ENCODE measurements at places on chromosomes 4 and X. TPM values are rescaled to one million over a fixed set of nuclear protein-coding genes. Genes with fewer than 3 reads are reported as not detected.
A peak's percentile ranks its signal among the peaks of the same experiment; 100 is the strongest.

Gene ARHGAP6
- 16.1 TPM for total RNA-seq

- no peaks in the 10 kb centered on the region for H3K36me3 ChIP-seq
- no peaks in the 10 kb centered on the region for H3K4me1 ChIP-seq
- no peak overlapping the region for H3K4me3 ChIP-seq
- H3K27me3 ChIP-seq, result no peaks in the 10 kb centered on the region
- no peak overlapping the region for H3K27ac ChIP-seq
These were observed 33.9 kb upstream of the ADGRG2 start for GRCh38 chrX:19156186-19156585.

Gene PHOX2B
- not detected for total RNA-seq

- peaks cover 19% of the 10 kb centered on the region for H3K27me3 ChIP-seq
- H3K4me1 ChIP-seq, result peaks cover 2% of the 10 kb centered on the region
- DNase-seq, result no peak
These were observed 38.2 kb downstream of the EDNRA start for GRCh38 chr4:147518846-147519767.

DNA sequence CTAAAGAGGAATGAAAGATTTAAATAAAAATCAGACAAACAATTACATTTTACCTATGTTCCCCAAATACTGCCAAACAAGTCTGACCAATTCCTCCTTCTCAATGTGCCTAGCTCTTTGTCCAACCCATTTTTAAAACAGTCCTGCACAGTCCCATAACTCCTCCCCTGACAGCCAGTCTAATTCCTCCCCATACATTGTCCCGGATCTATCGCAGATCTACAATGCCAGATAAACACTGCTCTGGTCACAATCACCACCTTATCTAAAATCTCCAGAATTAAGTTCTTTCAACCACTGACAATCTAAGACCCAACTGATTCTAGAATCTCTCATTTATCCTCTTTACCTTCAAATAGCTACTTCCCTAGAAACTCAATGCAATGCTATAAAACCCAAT lies 176.0 kb downstream of the APBB2 start:
- no peak overlapping the region for H3K4me3 ChIP-seq
- no peaks in the 10 kb centered on the region for H3K36me3 ChIP-seq
- no peaks in the 10 kb centered on the region for H3K4me1 ChIP-seq
- no peak overlapping the region for H3K27ac ChIP-seq

DNA sequence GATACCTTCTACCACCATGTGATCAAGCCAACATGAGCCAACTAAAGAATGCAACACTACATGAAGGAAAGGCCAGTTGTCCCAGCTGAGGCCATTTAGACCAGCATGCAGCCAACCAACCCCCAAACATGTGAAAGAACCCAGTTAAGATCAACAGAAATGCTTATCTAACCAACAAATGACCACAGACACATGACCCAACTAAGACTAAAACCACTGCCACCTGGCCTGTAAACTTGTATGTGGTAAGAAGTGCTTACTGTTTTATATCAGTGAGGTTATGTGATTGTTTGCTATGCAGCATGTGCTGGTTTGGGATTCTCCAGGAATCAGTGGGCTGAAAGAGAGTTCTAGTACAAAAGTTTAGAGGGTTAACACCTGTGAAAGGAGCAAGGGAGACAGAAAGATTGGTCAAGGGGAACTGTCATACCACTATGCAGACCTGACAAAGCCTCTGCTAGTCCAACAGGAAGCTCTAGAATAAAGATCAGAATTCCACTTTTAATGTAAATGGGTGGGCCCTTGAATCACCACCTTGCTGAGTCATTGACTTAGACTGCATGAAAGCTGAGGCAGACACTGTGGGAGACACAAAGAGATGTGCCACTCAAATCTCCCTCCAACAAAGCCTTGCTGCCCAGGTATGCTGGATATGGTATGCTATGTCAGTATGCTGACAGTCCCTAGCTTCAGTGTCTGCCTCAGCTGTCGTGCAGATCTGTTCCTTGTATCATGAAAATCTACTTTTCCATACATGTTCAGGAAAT lies 6.1 kb upstream of the SH3D19 start:
- no peaks in the 10 kb centered on the region for H3K36me3 ChIP-seq
- H3K4me3 ChIP-seq, result no peak overlapping the region
- no peak for DNase-seq
- H3K4me1 ChIP-seq, result no peaks in the 10 kb centered on the region
- H3K27ac ChIP-seq, result no peak overlapping the region

- H3K4me3 ChIP-seq, result no peak overlapping the region
- no peak overlapping the region for H3K27ac ChIP-seq
- no peak for DNase-seq
- peaks cover 2% of the 10 kb centered on the region for H3K4me1 ChIP-seq
- H3K27me3 ChIP-seq, result no peaks in the 10 kb centered on the region
- no peaks in the 10 kb centered on the region for H3K36me3 ChIP-seq
These were observed 161.2 kb downstream of the GLUD2 start for GRCh38 chrX:121208563-121208962.

- no peaks in the 10 kb centered on the region for H3K36me3 ChIP-seq
- DNase-seq, result no peak
- peaks cover 5% of the 10 kb centered on the region for H3K27me3 ChIP-seq
- H3K4me1 ChIP-seq, result no peaks in the 10 kb centered on the region
These were observed 179.1 kb downstream of the GC start for GRCh38 chr4:71604785-71605184.

GRCh38 chr4:111494471-111494870 lies 650.8 kb upstream of the FAM241A start:
- DNase-seq, result no peak
- no peak overlapping the region for H3K27ac ChIP-seq
- no peak overlapping the region for H3K4me3 ChIP-seq
- H3K4me1 ChIP-seq, result no peaks in the 10 kb centered on the region
- H3K36me3 ChIP-seq, result no peaks in the 10 kb centered on the region

DNA sequence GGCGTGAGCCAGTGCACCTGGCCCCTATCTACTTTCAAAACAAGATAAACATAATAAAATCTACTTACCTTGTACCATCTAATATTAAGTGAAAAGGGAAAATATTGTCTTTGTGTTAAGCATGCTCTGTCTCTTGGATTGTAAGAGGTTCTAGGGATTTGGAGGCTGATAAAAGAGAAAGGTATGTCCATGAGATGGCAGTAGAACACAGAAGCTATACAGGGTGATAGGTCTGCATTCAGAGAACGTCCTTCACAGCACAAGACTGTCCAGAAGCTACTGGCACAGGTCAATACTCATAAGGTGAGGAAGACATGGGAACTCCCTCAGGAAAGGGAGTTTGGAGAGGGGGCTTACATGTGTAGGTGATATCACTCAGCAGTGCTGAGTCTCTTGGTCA lies 135.5 kb downstream of the TMEM47 start:
- DNase-seq, result no peak
- H3K4me3 ChIP-seq, result no peak overlapping the region
- no peaks in the 10 kb centered on the region for H3K36me3 ChIP-seq
- no peaks in the 10 kb centered on the region for H3K4me1 ChIP-seq
- no peaks in the 10 kb centered on the region for H3K27me3 ChIP-seq
- H3K27ac ChIP-seq, result no peak overlapping the region

Gene MAGEA9
- total RNA-seq, result not detected

Gene ZAR1
- total RNA-seq, result not detected

GRCh38 chr4:98522636-98523395 lies 135.6 kb downstream of the TSPAN5 start:
- peaks cover 43% of the 10 kb centered on the region for H3K4me1 ChIP-seq
- H3K27me3 ChIP-seq, result no peaks in the 10 kb centered on the region
- peak overlapping the region; percentile 32 for H3K27ac ChIP-seq
- no peaks in the 10 kb centered on the region for H3K36me3 ChIP-seq
- H3K4me3 ChIP-seq, result no peak overlapping the region
